Effector CD4-positive, alpha-beta T cell (primary cell): ENCODE measurements at places on chromosomes 5 and 9.

DNA sequence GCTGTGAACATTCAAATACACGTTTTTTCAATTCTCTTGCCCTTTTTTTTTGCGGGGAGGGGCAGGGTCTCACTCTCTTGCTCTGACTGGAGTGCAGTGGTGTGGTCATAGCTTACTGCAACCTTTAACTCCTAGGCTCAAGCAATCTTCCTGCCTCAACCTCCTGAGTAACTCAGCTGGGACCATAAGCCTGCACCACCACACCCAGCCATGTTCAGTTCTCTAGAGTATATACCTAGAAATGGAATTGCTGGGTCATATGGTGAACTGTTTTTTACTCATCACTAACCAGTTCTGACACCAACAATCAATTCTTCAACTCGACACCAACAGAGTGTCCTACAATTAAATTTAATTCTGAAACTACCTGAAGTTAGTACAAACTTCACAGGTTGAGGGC is 85.5 kb upstream of the ZNF169 start:
- no peak for DNase-seq

DNA sequence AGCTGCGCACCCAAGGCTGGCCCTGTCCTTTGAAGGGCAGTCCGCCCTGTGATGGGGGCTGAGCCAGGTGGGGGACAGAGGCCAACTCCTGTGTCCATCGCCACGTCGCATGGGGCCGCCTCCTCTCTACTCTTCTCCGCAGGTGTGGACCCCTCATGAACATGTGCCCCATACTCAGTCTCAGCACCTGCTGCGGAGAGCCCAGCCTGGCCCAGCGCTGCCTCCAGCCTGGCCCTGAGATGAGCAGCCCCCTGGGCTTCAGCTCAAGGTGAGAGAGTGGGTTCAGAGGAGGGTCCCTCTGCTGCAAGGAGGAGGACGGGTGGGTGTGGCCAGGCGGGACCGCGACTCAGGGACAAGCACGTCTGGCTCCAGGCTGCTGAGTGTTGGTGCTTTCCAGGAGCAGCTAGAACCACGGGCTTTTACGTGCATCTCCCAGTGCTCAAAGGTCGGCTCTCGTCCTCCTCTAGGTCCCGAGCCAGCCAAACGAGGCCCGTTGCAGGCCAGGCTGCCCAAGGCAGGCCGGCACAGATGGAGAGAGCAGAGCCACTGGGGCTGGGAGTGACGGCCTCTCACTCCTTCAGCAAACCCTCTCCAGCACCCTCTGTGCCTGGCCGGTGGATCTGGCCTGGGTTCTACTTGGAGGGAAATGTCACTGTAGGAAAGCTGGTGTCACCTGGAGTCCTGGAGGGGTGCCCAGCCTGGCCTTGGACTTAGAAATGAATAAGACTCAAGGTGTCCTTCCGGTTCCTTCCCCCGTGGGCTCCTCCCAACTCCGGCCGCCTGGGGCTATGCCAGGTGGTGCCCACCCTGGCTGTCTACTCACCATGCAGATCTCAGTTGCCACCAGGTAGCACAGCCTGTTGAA is 48.9 kb upstream of the RNF130 start:
- no peak for DNase-seq

- DNase-seq: no peak
These were observed 101.2 kb downstream of the MSX2 start for GRCh38 chr5:174825587-174825986.

DNA sequence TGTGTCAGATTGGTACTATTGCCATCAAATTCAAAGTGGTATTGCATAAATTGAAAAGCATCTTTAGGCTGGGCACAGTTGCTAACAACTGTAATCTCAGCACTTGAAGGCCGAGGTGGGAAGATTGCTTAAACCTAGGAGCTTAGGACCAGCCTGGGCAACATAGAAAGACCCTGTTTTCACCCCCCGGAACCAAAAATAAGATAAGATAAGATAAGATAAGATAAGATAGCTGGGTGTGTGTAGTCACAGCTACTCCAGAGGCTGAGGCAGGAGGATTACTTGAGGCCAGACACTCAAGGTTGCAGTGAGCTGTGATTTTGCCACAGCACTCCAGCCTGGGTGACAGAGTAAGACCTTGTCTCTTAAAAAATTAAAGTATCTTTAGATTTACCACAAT is 297.9 kb upstream of the SEMA6A start:
- no peak for DNase-seq

- no peak for DNase-seq
These were observed 96.7 kb upstream of the MAMDC2 start for GRCh38 chr9:69946800-69947437.

GRCh38 chr9:80796632-80797031 is 892.7 kb downstream of the TLE1 start:
- DNase-seq: no peak

- no peak for DNase-seq
These were observed 386.9 kb downstream of the CETN3 start for GRCh38 chr5:90022711-90023053.

DNA sequence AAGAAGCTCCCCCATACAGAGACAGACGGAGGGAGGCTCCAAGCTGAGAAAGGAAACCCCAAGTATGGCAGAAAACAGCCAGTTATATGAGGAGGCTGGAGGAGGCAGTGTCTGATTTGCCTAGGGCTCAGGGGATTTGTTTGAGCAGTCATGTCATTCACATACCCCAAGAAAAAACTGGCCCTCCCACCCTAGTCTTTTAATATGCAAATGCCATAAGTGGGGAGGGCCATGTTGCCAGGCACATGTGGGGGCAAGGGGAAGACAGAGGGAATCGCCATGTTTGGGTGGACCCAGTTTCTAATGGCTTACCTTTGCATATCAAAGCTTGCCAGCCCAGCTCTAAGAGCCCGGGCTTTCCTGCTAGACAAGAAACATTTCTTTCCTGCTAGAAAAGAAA is 1163.8 kb downstream of the TAF11L14 start:
- DNase-seq: no peak
